Chondrocyte (in vitro differentiated cells): ENCODE measurements at places on chromosomes 5 and 9. TPM values are rescaled to one million over a fixed set of nuclear protein-coding genes. Genes with fewer than 3 reads are reported as not detected.

GRCh38 chr5:135028791-135029476 lies 5.1 kb downstream of the PITX1 start:
- peak; percentile 82 for DNase-seq

- DNase-seq = no peak
Measured at GRCh38 chr5:33927685-33928084, 8.5 kb upstream of the RXFP3 start.

DNA sequence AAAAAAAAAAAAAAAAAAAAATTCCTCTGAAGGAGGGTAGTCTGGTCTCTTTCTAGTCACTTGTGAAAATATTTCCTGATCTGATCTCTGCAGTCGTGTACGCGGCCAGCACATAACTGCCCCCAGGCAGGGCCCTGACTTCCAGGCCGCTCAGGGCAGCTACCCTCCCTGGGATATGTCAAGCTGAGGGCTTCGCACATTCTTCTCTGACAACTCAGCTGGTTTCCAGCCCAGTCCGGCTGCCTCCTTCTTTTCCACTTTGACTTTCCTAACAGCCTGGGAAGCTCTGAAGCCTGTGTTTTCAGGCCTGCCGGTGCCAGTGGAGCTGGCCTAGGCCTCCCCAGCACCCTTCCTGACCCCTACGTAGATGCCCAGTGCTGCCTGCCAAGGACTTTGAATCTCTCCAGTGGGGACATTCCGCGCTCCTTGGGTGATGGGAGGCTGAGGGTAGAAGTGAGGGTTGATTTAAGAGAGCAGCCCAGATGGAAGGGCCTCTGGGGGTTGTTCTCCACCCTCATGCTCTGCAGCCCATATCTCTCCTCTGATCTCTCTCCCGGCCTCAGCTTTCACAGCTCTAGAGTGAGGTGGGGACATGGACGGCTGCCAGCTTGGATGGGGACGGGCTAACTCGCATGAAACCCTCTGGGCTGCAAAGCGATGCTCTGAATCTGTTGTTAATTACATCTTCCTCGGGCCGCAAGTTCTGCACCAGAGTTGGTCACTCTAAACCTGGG lies 20.7 kb downstream of the COL5A1 start:
- peak; percentile 75 for DNase-seq

GRCh38 chr9:8265281-8265680 lies 465.7 kb upstream of the DMAC1 start:
- no peak for DNase-seq

The CMBL gene
- 20.0 to 27.5 TPM (median 20.5 TPM) in 3 replicates for total RNA-seq

DNA sequence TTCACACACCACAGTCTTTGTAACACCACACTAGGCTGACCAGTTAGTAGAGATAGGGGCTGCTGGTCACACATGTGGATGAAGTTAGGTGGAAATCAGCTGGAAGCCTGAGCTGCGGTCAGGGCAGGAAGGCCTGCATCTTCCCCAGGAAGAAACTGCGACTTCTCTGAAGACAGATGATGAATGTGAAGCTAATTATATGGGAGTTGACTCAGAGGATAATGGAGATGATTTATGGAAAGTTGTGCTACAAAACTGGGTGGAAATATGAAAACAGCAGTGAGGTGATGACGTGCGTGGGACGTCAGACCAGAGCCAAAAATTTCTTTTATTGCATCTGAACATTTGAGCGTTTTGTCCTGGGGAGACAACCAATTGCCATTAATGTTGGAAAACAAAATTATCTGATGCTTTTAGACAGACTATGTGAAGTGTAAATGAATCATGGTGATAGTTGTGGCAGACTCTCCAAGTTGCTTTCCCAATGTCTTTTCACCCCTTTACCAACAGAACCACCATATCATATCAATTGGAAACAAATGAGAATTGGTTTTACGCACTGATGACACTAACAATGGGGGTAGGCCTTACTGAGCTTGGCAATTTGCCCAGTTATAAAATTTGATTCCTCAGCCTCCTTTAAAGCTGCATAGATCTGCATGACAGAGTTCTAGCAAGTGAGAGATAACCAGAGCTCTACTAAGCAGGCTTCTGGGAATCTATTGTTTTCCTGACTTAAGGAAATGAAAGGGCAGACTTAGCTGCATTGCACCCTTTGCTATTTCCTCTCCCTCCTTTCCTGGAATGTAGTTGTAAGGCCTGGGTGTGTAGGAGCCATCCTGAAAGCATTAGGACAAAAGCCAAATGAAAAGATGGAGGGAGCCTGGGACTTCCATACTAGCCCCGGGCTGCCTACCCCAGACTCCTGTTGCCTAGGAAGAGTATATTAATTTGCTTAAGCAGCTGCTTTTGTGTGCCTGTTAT lies 84.0 kb downstream of the RAB3C start:
- no peak for DNase-seq

- DNase-seq = no peak
Measured at GRCh38 chr9:116323012-116323411, 169.4 kb downstream of the PAPPA start.
